Activated naive CD8-positive, alpha-beta T cell treated with anti-CD3 and anti-CD28 coated beads for 36 hours (primary cell): ENCODE measurements at places on chromosomes 12 and 14. TPM values are rescaled to one million over a fixed set of nuclear protein-coding genes. Genes with fewer than 3 reads are reported as not detected.

The DCN gene
- total RNA-seq = not detected

The SP7 gene
- total RNA-seq = not detected

The RPS6KL1 gene
- 6.5 TPM for total RNA-seq

The PTPN11 gene
- total RNA-seq = 175 TPM

The KRT86 gene
- total RNA-seq = not detected

The TMPRSS12 gene
- not detected for total RNA-seq

The OAS1 gene
- 33.6 TPM for total RNA-seq

DNA sequence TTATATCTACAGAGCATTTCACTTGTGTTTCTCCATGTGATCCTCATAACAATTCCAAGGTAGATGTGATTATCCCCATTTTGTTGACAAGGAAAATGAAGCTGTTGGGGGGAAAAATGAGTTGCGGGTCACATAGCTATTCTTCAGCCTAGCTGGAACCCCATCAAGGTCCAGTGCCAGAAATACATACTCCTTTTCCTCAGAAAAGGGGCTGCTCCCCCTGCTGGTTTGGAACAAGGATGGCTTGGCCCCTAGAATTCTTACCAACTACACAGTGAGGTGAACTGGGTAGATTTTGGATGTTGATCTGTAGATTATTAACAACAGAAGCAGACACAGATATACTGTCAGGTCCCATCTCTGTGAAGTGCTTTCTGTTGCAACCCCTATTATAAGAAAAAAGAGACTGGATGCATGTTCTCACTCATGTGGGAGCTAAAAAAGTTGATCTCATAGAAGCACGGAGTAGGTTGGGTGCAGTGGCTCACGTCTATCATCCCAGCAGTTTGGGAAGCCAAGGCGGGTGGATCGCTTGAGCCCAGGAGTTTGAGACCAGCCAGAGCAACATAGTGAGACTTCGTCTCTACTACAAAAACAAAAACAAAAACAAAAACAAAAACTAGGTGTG, 8.9 kb downstream of the IKZF4 start:
- no peak for DNase-seq

GRCh38 chr12:103523771-103524170, 28.0 kb upstream of the C12orf42 start:
- no peak for DNase-seq

DNA sequence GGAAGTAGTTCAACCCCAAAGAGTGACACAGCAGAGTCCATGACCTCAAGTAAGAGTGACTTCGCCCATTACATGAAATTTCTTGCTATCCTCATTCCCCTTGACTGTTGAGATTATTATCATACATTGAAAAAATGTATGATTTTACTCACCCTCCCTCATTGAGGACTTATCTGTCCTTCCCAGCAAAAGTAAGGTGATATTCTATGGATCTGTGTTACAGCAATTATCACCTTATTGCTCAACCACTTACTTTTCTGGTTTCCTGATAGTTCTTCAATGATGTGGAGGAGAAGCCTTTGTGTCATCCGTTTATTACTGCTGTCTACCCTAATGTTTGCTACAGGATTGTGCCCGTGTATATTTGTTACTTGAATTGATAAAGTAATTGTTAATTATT, 306.2 kb downstream of the TRHDE start:
- no peak for DNase-seq

GRCh38 chr14:95516554-95517181, at the start of gene SYNE3:
TSS of gene SYNE3 (minus strand) at chr14:95516650. CDS start at chr14:95475821, 40,829 bp downstream.
- DNase-seq = peak; percentile 74

- DNase-seq = no peak
Measured at GRCh38 chr14:88470542-88471440, 84.0 kb downstream of the PTPN21 start.

- DNase-seq = no peak
Measured at GRCh38 chr12:2836574-2836973, 1.7 kb upstream of the NRIP2 start.

DNA sequence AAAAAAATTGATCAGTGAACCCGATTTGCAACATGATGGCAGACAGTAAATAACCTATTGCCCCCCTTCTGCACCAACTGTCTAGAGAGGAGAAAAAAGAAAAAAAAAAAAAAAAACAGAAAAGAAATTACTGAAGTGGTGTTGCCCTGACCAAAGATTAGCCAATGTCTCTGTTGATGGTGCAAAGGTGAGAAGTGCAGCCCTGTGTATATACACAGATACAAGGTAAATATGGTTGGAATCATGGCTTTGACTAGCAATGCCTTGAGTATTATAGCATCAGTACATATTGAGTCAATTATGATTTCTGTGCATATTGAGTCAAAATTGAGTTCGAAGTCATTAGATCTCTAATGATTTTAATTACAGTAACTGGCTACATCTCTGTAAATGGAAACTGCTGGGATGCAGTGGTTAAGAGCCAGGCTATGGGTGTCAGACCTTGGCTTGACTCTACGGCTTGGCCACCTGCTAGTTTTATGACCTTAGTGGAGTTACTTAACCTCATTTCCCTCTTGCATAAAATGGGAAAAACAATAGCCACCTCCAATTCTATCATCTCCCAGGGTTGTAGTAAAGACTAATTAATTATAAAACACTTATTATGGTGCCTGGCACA, 51.0 kb downstream of the EGLN3 start:
- DNase-seq = no peak

GRCh38 chr12:106897981-106898901, 57.5 kb upstream of the TMEM263 start:
- DNase-seq = no peak

GRCh38 chr12:77940011-77940423, 109.3 kb downstream of the NAV3 start:
- no peak for DNase-seq

DNA sequence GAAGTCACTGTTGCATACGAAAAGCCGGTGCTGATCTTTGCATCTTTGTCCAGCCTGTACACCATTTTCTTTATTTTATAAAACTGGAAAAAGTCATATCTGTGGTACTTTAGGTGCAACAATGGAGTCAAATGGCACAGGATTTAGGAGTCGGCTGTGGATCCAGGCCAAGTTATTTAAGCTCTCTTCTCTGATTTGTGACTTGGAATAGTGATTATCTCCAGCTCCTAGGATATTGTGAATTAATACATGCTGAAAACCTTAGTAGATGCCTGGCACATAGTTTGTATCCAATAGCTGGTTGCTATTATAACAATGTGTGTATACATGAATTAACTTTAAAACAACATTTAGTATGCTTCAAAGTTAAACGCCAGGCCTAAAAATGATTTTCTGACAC, 6.2 kb upstream of the CCER1 start:
- no peak for DNase-seq
